ENCODE measurements at places on chromosomes 1 and 21.

DNA sequence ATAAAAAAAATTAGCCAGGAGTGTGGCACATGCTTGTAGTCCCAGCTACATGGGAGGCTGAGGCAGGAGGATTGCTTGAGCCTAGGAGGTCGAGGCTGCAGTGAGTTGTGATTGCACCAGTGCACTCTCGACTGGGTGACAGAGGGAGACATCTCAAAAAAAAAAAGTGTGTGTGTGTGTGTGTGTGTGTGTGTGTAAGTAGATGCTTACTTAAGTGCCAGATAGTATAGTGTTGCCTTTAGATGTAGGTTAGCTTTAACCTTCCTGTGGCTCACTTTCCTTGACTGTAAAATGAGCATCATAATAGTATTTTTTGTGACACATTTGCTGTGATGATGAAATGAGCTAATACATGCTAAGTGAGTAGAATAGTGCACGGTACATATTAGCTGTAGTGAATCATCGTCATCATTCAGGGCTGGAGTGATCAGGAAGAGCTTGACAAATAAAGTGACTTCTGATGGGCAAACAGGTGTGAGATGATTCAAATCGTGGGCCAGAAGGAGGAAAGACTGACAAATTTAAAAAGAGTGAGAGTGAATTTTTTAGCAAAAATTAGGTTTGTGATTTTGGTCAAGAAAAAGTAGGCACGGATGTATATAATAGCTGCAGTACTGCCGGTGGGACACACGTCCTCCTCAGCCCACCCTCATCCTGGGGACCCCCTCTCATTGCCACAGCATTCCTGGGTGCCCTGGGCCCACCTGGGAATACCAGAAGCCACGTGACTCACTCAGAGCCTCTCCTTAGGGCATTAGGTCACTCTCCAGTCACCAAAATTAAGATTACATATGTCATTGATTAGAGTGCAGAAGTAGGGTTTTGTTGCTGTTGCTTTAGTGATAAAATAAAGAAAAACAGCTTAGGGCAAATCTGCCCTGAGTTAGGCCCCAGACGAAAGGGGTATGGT is 33.9 kb downstream of the EIF2D start:
- DNase-seq = peak; percentile 80

DNA sequence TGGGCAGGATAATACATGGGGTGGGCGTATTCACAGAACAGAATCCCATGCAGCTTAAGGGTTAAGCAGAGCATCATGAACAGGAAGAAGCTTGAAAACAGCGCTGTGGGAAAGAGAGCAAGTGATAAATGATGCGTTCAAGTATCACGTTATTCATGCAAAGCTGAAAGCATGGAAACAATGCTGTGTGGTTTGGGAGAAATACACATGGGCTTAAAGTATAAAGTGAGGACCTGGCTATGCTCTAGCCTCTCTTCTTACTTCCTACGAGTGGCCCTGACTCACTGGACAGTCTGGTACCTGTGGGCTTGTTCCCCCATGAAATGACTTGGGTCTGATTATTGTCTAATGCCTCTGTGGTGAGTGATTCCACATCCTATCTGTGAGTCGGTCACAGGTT is 25.7 kb downstream of the TMPRSS2 start:
- DNase-seq = no peak

- peak; percentile 42 for DNase-seq
These were observed 28.3 kb downstream of the CFH start for GRCh38 chr1:196680107-196680506.

DNA sequence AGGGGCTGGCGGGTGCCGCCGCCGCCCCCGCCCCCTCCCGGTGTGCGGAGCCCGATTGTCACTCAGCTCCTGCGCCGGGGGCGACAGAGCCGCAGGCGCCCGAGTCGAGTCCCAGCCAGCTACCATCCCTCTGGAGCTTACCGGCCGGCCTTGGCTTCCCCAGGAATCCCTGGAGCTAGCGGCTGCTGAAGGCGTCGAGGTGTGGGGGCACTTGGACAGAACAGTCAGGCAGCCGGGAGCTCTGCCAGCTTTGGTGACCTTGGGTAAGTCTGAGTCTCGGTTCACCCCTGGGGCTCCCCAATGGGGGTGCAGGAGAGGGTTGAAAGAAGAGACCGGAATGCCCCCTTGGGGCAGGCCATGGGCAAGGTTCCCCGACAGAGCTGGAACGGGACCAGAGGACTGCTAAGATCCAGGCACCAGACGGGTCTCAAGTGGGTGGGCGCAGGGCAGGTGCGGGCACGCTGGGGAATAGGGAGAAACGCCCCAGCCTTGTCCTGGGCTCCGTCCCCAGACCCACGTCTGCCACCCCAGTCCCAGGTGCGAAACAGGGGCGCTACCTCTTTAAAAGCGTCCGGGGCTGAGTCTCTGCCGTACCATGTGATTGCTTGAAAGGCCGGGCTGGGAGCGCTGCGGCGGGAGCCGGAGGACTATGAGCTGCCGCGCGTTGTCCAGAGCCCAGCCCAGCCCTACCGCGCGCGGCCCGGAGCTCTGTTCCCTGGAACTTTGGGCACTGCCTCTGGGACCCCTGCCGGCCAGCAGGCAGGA is at the start of gene ADORA1:
Gene ADORA1, plus strand, starts transcription at position 61 of the 765 bp plus-strand sequence. CDS start 1,116 bp downstream, outside the sequence.
- DNase-seq = peak; percentile 65

DNA sequence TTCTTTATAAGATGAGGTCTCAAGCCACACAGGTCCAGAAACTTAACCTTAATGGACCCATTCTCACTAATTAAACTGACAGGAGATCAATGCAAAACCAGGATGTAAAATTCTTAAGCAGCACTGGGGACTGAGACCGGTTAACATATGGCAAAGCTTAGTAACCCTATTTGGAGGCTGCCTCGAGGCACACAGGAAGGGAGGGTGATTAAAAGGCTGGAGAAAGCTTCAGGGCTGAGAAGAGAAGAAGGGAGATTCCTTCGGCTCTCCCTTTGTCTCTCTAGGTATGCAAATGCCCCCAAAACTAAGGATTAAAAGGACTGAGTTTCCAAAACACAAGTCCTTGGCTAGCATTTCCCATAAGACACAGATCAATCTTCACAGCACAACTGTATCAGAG is 120.8 kb upstream of the DSCAM start:
- DNase-seq = no peak

GRCh38 chr1:11345971-11346715 is 73.1 kb downstream of the UBIAD1 start:
- DNase-seq = no peak

- DNase-seq = no peak
These were observed 3.4 kb downstream of the DHRS3 start for GRCh38 chr1:12614402-12615158.

GRCh38 chr1:211036381-211037060 is 97.4 kb downstream of the KCNH1 start:
- no peak for DNase-seq

DNA sequence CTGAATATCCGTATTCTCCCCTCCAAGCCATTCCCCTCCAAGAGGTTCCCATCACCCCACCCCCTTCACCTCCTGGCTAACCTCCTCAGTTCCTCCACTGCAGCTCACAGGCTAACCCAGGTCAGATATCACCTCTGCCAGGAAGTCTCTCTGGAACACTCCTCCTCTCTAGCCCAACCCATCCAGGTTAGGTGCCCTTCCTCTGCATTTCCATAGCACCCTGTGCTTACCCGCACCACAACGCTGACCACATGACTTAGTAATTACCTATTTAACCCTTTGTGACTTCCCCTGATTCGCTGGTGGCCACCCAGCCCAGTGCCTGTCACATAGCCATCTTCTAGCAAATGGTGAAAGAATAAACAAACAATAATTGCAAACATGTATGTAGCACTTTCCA is 49.5 kb upstream of the IFFO2 start:
- DNase-seq = no peak

GRCh38 chr1:50970931-50971582 is 1.0 kb downstream of the CDKN2C start:
- DNase-seq = no peak

GRCh38 chr1:70778934-70779333 is 268.7 kb downstream of the PTGER3 start:
- no peak for DNase-seq

- no peak for DNase-seq
These were observed 132.9 kb downstream of the PIK3R3 start for GRCh38 chr1:45999507-45999906.

GRCh38 chr1:204320382-204320804 is 39.3 kb downstream of the PLEKHA6 start:
- DNase-seq = peak; percentile 90

DNA sequence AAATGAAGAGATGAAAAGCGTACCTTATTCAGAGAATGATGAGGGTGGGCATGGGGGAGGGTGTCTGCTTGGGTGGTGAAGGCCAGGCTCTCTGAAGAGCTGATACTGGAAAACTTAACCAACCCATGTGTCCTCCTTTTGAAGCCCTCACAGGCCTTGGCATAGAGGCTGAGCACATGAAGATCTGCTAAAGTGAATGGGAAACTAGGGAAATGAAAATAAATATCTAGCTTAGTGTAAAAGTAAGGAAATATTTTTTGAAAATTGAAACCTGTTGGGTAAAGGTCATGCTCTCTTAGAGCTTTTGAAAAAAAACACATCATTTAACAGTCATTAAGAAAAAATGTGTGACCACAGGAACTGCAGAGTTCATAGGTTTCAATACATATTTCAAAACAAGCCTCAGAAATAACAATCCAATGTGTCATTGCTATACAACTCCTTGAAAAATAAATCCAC is 40.5 kb upstream of the RALGPS2 start:
- DNase-seq = peak; percentile 85

GRCh38 chr21:44071359-44072104 is 35.7 kb upstream of the PWP2 start:
- no peak for DNase-seq

GRCh38 chr1:75879985-75880384 is 52.2 kb downstream of the ASB17 start:
- DNase-seq = no peak

- peak; percentile 64 for DNase-seq
These were observed 28.0 kb downstream of the NUAK2 start for GRCh38 chr1:205293350-205294074.

- no peak for DNase-seq
These were observed 41.6 kb downstream of the KIRREL1 start for GRCh38 chr1:158035014-158035413.

GRCh38 chr21:25298512-25299491 is 308.5 kb downstream of the MRPL39 start:
- no peak for DNase-seq

GRCh38 chr1:77036560-77036959 is 169.3 kb downstream of the ST6GALNAC5 start:
- DNase-seq = peak; percentile 66

GRCh38 chr1:94866164-94866807 is 46.1 kb downstream of the SLC44A3 start:
- no peak for DNase-seq

DNA sequence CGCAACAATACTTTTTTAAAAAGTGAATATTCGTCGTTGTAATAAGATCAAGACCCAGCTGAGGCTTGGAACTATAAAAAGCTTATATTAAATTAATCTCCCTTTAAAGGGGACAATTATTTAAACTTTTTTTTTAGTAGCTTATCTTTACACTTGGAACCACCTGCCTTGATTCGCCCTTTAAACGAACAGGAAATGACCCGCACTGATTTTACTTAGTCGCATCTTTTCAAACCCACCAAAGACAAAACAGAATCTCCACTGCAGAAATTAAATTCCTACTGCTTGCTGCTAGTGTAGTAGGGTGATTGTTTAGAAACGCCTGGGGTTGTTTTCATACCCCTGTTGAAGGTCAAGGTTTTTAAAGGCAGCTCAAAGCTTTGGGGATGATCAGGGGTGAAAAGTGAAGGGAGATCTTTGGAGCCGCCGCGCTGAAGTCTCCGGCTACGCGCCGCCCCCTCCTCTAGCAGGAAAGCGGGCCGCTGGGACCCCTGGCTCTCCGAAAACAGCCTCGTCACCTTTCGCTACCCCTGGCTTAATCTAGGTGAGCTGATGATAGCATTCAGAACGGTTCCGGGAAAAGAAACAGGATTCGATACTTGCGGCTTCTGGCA is 163.4 kb downstream of the RUNX1 start:
- no peak for DNase-seq

- no peak for DNase-seq
These were observed 71.7 kb upstream of the ZNF648 start for GRCh38 chr1:182133181-182133580.

- no peak for DNase-seq
These were observed 365.0 kb downstream of the LTN1 start for GRCh38 chr21:28627691-28628090.

GRCh38 chr1:42267904-42268303 is 67.1 kb downstream of the FOXJ3 start:
- DNase-seq = no peak

DNA sequence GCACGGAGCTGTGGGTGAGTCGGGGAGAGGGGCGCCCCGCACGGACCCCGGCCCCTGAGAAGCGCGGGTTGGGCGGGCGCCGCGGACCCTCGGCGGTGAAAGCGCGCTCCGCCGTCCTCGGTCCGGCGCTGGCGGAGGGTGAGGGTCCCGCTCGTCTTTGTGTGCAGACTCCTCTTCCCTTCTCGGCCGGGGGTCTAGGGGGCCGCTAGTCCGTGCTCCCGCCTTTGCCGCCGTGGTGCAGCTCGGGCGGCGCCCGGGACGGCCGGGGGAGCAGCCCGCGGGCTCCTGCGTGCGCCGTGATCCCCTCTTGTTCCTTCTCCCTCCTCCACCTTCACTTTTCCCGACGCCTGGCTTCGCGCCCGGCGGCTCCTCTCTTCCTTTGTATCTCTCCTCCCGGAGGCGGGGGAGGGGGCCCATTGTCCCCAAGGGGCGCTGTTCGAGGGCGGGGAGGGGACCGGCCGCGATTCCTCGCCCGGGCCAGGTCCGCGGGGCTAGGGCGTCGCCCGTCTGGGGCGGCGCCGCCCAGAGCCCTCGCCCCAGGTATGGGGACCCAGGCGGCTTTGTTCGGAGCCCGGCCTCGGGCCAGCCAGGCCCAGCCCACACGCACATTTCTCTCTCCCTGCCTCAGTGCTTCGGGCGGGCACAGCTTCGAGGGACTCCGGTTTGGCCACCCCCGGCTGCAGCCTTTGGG is 519 bp downstream of the FNBP1L start:
- DNase-seq = peak; percentile 25

GRCh38 chr1:39575191-39576015 is 1.2 kb downstream of the PABPC4 start:
- peak; percentile 40 for DNase-seq

DNA sequence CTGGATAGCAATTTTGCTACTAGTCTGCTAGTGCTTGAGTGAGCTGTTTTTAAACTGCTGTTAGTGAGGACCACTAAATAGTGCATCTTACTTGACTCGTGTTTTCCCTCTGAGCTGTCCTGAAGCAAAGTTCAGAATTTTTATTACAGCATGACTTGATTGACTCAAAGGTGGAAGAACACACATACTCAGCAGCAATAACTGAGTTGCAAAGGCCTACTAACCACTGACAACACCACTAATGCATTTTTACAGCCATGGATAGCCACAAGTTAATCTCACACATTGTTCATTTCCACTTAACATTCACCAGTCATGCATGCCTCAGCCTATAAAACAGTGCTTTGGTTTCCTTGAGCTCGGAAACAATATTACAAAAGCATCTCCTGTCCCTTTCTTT is 148.7 kb downstream of the RUNX1 start:
- peak; percentile 45 for DNase-seq

GRCh38 chr21:46181953-46182547 is 2.2 kb downstream of the SPATC1L start:
- DNase-seq = no peak
